ENCODE measurements at places on chromosomes 1 and 21. TPM values are rescaled to one million over a fixed set of nuclear protein-coding genes. Genes with fewer than 3 reads are reported as not detected.

Gene LINGO4
- 0.10 TPM for total RNA-seq

Gene NPR1
- total RNA-seq = not detected

Gene TMIGD3
- total RNA-seq = not detected

Gene GSTM3
- total RNA-seq = 0.71 TPM

Gene ERICH3
- total RNA-seq = not detected

Gene OR10Z1
- total RNA-seq = not detected

Gene OLFM3
- not detected for total RNA-seq

Gene CACNA1S
- total RNA-seq = not detected

Gene MORN1
- total RNA-seq = 7.1 TPM

Gene OR2G6
- not detected for total RNA-seq

Gene OLIG2
- total RNA-seq = not detected

Gene SPRR4
- not detected for total RNA-seq

Gene RHOU
- 7.5 TPM for total RNA-seq

Gene ADAM30
- not detected for total RNA-seq

Gene FAM131C
- 3.4 TPM for total RNA-seq

Gene FCRLA
- total RNA-seq = not detected

Gene TMEM81
- total RNA-seq = 2.6 TPM

Gene CD48
- total RNA-seq = 378 TPM

Gene NCF2
- 12.9 TPM for total RNA-seq

Gene KCNE2
- total RNA-seq = not detected

Gene KIF17
- total RNA-seq = not detected

Gene DMAP1
- total RNA-seq = 41.0 TPM

Gene EXTL1
- total RNA-seq = not detected

Gene GNAT2
- total RNA-seq = not detected

Gene TDRD5
- not detected for total RNA-seq

Gene SPRR1A
- not detected for total RNA-seq

Gene PTPN7
- 166 TPM for total RNA-seq

Gene HSD3B1
- not detected for total RNA-seq

Gene KLF17
- not detected for total RNA-seq

Gene TAF12
- 31.8 TPM for total RNA-seq

Gene APOBEC4
- total RNA-seq = not detected

Gene HYI
- 21.2 TPM for total RNA-seq

Gene BARHL2
- not detected for total RNA-seq

Gene AADACL3
- not detected for total RNA-seq

Gene CYP4A11
- total RNA-seq = not detected

Data from activated naive CD4-positive, alpha-beta T cell treated with anti-CD3 and anti-CD28 coated beads, Interleukin-2, amount 10 ng/mL, durations not matched to agents 5 hours and 36 hours (primary cell).